ENCODE measurements at places on chromosomes 13 and 19.

- no peak for DNase-seq
These were observed 14.1 kb downstream of the ZNF808 start for GRCh38 chr19:52541608-52542007.

DNA sequence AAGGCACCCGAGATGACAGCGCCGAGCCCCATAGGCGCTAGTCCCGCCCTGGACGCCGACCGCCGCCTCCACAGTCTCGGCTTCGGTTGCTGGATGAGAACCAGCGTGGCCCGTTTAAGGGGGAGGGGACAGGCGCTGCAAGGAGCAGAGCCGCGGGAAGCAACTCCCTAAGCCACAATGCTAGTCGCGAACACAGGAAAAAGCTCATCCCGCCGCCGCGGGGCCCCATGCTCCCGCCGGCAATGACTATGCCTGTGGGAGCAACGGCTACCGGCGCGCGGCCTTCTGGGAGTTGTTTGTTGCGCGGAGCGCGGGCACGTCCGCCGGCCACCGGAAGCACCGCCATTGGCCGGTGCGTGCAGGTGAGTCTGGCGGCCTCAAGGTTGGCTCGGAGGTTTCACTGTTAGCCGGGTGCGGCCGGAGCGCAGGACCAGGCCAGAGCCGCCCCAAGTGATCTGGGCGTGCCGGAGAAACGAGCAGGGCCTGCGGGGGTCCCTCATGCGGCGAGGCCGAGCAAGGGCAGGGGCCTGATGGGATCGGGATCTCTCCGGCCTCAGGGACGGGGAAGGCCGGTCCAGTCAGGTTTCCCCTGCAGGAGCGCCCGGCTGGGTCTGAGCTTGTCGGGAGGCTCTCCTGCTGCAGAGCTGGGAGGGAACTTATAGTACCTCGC is at the start of gene ZNF544:
ZNF544 (plus strand) TSS at position 330 of the 670 bp plus-strand sequence. CDS start 15,110 bp downstream, outside the sequence.
- DNase-seq: peak; percentile 74

DNA sequence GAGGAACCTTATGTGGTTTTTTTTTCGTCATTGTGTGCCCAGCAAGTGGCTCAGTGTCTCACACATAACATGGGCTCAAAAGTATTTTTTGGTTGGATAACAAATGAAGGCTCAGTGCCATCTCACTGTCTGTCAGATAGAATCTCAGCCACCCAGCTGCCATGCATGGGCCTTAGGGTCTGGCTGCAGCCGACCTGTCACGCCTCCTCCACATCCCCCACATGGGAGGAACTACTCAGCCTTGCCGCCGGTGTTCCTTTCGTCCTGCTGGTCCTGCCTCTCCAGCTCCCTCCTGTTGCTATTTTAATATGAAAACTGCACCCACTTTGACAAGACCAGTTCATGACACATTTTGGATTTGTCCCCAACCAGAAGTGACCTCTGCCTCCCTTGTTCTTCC is 121.2 kb downstream of the SHISA2 start:
- DNase-seq: no peak

- DNase-seq: peak; percentile 5
These were observed 968.8 kb downstream of the TUBA3C start for GRCh38 chr13:18212873-18213272.

GRCh38 chr19:56191711-56192110 is 5.9 kb downstream of the ZSCAN5B start:
- DNase-seq: no peak

GRCh38 chr19:9834307-9834725 is 802 bp upstream of the PIN1 start:
- DNase-seq: no peak

GRCh38 chr13:59877933-59878332 is 285.8 kb downstream of the DIAPH3 start:
- DNase-seq: peak; percentile 65

- peak; percentile 58 for DNase-seq
These were observed 4.7 kb upstream of the GJB2 start for GRCh38 chr13:20197361-20197834.

- no peak for DNase-seq
These were observed 121.8 kb upstream of the PCDH9 start for GRCh38 chr13:67351909-67352308.

DNA sequence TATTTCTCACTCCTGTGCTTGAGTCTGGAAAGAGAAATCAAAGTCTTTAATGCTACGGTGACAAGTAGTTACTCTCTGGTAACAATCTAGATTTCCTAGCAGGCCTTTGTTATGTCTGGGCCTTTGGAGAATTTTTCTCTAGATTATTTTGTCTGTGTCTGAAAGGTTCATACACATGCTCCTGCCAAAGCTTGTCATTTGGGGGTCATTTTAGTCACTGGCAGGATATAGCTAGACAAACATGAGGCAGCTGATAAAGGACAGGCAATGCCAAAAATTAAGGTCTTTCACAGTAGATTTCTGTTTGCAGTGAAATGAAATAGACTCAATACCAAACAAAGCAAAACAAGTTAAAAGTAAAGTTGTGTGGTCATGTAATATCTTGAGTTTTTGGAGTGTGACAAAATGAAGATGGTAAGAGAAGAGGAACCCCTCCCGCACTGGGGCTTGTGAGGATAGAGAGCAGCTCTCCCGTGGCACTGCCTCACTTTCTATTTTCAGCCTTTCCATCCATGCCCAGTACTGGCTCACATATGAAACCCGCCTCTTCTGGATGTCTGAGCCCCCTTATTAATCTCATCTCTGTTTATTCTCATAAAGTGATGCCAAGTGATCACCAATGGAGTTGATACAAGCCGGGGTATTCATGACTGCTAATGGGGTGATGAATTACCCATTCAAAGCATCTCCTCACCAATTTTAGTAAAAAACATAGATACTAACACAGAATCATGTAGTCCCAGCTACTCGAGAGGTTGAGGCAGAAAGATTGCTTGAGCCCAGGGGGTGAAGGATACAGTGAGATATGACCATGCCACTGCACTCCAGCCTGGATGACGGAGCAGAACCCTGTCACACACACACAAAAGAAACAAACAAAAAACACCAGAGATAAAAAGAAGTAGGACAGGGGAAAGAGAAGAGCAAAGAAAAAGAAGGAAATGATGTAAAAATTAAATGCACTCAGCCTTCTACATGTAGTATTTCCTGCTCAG is 389.3 kb downstream of the FGF14 start:
- DNase-seq: no peak

GRCh38 chr19:35563207-35563829 is at the start of gene ATP4A:
Gene ATP4A (minus strand): TSS chr19:35563658. CDS start chr19:35563629, 29 bp downstream.
- no peak for DNase-seq

GRCh38 chr13:41651413-41652058 is 194.2 kb downstream of the RGCC start:
- no peak for DNase-seq

GRCh38 chr13:67880916-67881315 is 650.8 kb upstream of the PCDH9 start:
- DNase-seq: peak; percentile 31

- peak; percentile 14 for DNase-seq
These were observed 8.9 kb downstream of the ATG4D start for GRCh38 chr19:10552510-10553053.

DNA sequence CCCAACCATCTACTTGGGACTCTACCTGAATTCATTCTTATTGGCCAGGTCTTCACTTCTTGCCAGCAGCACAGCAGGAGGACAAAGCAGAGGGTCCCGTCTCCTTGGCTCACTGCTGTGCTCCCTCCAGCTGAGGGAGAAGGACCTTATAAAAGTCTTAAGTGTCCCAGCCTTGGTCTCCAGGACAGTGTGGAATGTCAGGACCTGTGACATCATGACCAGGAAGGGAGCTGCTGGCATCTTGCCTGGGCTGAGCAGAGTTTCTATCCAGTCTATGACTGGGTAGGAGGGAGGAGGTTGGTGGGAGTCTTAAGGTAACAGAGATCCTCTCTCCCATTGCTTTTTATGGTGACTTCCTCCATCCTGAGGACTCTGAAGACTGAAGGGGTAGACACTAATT is 56.6 kb upstream of the ANKRD10 start:
- no peak for DNase-seq

DNA sequence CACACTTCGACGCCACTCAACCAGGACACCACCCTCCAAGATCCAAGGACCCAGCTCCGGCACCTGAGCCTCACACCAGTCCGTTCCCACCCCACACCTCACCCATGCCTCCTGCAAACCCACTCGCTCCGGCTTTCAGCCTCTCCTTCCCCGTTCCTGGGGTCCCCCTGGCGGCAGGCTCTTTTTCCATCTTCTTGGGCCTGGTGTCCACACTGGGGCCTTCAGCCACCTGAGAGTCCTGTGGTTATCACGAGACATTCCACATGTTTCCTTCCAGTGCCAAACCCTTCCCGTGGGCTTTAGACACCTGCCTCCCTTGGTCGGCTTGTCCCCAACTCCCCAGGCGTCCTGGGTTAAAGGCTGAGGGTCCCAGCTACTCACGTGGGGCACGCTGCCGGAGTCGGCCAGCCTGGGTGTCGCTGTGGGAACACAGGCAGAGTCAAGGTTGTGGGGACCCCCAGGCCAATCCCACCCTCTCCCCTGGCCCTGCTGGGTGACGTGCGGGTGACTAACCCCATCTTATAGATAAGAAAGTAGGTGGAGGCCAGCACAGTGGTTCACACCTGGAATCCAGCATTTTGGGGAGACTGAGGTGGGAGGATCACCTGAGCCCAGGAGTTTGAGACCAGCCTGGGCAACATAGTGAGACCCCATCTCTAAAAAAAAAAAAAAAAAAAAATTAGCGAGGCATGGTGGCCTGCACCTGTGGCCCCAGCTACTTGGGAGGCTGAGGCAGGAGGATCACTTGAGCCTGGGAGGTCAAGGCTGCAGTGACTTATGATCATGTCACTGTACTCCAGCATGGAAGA is 1.9 kb downstream of the JSRP1 start:
- no peak for DNase-seq

DNA sequence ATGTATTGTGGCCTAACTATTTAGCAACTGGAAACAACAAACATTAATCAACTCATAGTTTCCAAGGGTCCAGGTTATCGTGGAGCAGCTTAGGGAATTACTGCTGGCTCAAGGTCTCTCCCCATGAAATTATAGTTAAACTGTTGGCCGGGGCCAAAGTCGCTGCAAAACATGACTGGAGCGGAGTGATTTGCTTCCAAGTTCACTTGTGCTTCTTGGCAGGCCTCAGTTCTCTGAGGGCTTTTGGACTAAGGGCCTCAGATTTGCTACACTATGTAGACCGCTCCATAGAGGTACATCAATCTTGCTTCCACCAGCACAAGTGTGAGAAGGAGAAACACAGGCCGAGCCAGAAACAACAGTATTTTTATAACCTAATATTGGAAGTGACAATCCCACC is 9.4 kb upstream of the KBTBD7 start:
- DNase-seq: no peak

GRCh38 chr13:101941095-101941783 is 460.6 kb downstream of the FGF14 start:
- DNase-seq: no peak

DNA sequence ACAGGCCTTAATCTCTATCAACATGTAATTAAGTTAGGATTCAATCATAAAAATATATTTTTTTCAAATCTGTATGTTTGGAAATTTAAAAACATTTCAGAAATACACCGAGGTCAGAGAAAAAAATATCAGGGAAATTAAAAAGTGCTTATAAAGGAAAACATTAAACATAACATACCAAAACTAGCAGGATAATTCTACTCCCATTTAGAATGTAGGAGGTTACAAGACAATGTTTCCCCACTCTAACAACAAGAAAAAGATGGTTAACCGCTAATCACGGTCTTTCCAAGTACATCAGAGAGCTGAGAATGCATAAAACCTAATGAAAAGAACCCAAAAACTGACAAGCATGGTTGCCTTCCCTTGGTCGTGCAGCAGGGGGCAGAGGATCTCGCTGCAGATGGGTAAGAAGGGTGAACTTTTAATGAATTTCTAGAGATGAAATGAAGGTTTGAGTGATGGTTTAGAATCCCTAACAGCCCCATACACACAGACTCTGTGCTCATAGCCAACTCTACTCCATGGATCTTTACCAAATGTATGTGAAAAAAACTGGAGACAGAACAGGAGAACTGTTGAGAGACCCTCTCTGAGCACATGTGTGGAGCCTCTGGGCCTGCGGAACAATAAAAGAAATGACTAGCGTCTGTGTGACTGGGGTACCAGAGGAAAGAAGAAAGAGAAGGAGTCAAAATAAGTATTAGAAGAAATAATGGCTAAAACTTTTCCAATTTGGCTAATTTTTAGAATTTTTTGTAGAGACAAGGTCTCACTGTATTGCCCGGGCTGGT is 51.3 kb upstream of the LSM14A start:
- DNase-seq: peak; percentile 33

DNA sequence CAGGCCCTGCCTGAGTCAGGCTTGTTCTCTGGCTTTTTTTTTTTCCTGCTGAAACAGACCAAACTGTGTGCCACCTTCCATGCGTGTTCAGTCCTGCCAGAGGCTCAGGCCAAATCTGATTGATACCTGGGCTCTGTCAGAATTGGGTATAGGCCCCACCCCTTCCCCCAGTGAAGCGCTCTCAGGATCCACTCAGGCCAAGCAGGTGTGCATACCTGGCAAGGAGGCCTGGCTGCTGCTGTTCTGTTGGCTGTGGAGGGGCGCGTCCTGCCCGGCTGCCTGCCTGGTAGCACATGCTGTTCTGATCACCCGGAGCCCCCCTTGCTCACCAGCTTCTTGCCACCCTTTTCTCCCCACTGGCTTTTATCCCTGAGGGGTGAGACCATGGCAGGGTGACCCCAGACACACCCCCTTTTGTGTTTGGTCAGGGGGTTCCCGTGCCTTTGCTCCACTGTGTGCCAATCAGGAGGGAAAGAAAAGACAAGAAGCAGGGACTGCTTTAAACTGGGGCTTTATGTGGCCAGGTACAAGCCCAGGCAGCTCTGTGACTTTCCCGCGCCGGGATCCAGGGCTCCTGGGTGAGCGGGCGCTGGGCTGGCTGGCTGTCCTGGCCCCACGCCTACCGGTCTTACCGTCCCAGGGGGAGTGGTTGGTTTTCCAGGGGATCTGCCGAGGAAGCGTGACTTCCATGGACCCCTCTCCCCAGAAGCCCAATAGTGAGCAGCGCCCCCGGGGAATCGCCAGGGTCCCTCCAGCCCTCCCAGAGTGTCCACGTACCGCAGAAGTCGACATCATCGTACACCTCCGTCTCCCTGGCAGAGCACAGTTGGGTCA is 12.7 kb downstream of the PRAM1 start:
- no peak for DNase-seq

DNA sequence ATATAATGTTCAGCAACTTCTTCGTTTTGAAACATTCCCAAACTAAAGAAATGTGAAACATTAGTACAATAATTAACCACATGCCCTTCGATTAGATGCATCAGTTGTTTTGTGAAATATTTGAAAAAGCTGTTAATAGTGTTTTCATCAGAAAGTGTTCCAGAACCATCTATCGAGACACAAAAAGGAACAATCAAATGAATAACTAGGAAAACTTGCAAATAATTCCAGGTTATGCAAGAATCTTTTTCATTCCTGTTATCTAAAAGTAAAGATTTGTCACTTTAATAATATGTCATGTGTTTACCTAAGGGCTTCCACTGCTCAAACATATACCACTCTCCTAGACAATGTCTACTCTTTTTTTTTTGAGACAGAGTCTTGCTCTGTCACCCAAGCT is 904.2 kb upstream of the MIR17HG start:
- DNase-seq: no peak

- DNase-seq: no peak
These were observed 628 bp upstream of the ZNF813 start for GRCh38 chr19:53466726-53467484.

All from fibroblast of skin of right quadriceps (primary cell).